Right forelimb (tissue), 1 donor: ENCODE measurements at places on chromosomes 4 and X.

GRCh38 chr4:16271411-16271810, 45.1 kb upstream of the TAPT1 start:
- DNase-seq, result no peak

- no peak for DNase-seq
Observed at GRCh38 chr4:94489098-94489497, 37.4 kb downstream of the PDLIM5 start.

GRCh38 chr4:4853371-4853823, 6.1 kb upstream of the MSX1 start:
- no peak for DNase-seq

GRCh38 chrX:10747975-10748374, 127.6 kb upstream of the MID1 start:
- DNase-seq, result no peak

DNA sequence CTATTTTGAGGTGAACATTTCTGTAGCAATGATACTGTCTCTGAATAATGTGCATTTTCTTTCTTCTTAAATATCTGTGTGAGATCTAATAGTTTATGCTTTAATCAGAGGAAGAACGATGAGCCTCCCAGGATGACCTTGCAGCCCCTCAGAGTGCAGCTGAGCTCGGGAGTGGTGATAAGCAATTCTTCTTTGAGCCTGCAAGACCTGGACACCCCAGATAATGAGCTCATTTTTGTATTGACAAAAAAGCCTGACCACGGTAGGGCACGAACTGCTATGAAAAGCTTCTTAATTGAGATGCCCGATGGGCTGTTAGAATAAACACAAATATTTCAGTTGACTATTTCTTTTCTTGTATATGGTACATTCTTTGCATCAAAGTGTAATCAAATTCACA, 105.0 kb upstream of the ANXA3 start:
- DNase-seq, result no peak

- DNase-seq, result no peak
Observed at GRCh38 chr4:19999775-20000414, 251.8 kb upstream of the SLIT2 start.

- DNase-seq, result no peak
Observed at GRCh38 chr4:57490520-57491255, 380.5 kb upstream of the IGFBP7 start.

GRCh38 chr4:172787111-172787510, 381.5 kb upstream of the GALNT7 start:
- DNase-seq, result no peak

GRCh38 chr4:2672700-2673099, 83.4 kb downstream of the TNIP2 start:
- DNase-seq, result no peak

DNA sequence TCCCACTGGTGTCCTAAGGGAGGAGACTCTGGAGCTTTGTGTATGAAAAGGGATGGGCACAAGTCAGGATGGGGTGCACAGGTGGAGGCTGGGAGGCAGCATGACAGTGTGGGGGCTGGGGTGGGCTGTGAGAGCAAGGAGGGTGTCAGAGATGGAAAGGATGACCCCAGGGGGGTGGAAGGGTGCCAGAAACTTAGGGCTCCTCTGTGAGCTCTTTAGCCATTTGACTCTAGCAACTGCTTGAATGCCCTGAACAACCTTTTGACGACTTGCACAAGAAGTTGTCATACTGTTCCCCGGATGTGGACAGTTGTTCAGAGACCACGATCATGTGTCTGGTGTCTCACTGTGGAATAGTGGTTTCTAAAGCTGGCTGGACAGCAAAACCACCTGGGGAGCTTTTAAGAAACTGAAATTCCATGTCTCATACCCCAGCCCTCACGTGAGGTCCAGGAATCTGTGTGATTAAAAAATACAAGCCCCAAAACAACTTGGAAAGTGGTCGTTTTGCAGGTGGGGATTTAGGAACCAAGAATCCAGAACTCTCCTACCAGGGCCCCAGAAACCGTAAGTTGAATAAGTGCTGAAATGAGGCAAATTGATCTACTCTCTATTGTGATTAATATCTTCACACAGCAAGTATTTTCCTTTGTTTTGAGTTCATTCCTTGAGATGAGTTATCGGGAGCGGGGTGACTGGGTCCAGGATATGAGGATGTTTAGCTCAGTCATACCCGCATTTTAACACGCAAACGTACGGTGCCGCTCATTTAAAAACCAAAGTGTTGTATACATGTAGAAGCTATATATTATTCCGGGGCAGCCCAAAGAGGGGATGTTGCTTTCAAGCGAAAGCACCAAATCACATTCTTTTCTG, 3.4 kb downstream of the RHOH start:
- no peak for DNase-seq

DNA sequence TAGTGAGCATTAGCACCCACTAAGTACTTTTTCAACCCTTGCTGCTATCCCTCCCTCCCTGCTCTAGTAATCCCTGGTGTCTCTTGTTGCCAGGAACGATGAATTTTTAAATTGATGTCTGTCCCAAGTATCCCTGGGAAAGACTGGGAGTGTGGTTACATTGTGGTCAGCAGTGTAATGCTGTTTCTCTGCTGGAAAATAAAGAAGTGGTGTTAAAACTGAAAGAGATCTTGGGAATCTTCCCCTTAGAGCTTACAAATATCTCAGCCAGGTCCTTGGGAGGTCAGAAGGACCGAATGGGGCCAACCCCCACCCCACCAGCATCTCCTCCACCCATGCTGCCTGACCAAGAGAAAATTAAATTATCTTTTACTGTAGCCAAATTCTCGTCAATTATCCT, 174.5 kb upstream of the MXRA5 start:
- no peak for DNase-seq

DNA sequence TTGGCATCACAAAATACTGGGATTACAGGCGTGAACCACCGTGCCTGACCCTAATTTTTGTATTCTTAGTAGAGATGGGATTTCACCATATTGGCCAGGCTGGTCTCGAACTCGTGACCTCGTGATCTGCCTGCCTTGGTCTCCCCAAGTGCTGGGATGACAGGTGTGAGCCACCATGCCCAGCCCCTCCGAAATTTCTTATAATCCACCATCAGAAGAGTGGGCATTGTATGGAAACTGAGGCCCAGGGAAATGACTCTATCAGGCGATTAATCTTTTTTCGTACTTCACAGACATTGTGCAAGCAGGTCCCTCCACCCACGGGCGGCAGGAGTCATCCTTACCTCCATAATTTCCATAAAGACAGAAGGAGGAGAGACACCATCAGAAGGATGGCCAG, 16.0 kb downstream of the CRLF2 start:
- DNase-seq, result no peak

GRCh38 chr4:132384709-132385108, 764.4 kb upstream of the PCDH10 start:
- DNase-seq, result no peak

- no peak for DNase-seq
Observed at GRCh38 chr4:163191999-163192398, 25.3 kb upstream of the NAF1 start.

DNA sequence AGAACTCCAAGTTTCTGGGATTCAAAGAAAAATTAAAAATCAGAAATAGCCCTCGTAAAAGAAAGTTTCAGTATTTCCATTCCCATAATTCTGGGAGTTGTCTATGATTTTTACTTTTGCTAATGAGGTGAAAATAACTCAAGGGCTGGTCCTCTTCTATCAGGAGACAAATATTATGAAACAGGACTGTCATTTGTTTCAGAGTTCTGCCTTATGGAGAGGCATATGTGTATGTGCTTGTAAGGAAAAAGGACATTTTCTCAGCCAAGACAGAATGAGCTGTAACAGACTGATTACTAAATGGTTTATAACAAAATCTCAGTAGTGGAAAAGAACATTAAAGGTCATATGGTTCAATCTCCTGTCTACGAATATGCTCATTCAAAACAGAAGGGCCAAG, 59.0 kb upstream of the TAB3 start:
- no peak for DNase-seq

DNA sequence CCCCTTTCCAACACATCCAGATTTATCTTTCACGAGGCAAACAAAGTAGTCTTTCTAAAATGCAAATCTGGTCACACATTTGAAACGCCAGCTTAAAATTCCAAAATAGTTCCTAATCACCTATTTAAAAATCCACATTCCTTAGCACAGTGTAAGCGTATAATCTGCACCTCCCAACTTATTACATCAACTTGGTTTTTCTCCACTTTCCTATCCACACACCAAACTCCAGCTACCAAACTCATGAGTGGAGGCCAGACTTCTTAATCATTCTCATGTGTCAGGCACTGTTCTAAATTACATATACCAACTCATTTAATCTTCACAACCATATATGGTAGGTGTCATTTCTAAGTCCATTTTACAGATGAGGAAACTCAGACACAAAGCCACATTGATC, 33.8 kb downstream of the ENOX2 start:
- no peak for DNase-seq

- no peak for DNase-seq
Observed at GRCh38 chrX:47390780-47391179, 20.4 kb downstream of the ZNF157 start.

DNA sequence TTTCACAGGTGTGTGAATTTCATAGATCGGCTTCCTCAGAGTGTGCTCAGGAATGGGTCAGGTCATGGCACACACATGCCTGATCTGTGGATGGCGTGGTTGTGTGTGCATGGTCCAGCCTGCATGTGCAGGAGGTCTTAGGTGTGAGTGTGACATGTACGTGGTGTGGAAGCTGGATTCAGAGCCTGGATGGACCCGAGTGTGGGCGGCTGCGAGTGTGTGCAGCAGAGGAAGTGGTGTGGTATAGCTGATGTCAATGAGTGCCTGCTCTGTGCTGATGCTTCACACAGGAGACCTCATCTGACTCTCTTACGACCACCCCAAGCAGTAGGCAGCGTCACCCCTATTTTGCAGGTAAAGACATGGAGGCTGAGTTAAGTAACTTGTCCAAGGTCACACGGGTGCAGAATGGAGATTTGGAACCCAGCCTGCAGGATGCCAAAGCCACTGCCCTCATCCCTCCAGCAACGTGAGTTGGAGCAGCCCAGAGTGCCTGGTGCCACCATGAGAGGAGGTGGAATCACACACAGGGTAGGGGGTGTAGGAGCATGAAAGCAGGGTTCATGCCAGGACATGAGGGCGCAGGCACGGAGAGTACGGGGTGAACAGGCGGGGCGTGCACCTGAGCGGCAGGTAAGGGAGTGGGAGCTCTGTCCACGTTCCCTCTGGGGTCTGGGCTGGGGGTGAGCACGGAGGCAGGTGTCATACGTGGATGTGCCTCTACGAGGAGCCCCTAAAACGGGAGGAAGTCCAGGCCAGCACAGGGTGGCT, 24.2 kb upstream of the C4orf50 start:
- DNase-seq, result no peak

DNA sequence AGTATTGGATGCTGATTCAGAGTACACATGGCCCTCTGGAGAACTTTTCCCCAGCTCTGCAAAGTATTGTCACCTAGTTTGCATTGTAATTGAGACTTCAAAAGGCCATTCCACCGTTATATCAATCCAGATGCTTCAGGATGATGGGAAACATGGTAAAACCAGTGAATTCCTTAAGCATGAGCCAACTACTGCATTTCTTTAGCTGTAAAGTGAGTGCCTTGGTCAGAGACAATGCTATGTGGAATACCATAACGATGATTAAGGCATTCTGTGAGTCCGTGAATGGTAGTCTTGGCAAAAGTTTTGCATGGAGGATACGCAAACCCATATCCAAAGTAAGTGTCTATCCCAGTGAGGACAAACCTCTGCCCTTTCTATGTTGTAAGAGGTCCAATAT, 355.2 kb downstream of the DCAF12L2 start:
- DNase-seq, result no peak

DNA sequence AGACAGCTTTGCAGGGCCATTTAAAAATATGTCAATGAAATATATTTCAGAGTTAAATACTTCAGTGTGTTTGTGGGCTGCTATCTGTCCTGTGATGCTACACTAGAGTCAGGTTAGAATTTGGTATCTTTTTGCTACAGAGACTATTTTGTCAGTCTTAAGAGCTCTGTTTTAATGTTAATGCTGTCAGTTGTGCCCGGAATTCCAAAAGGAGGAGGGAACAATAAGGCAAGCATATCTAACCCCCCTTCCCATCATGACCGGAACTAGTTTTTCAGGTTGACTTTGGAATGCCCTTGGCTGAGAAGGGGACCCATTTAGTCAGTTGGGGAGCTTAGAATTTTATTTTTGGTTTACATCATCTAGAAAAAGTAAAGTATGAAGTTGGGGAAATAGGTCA, 34.9 kb upstream of the SLC25A4 start:
- DNase-seq, result no peak

DNA sequence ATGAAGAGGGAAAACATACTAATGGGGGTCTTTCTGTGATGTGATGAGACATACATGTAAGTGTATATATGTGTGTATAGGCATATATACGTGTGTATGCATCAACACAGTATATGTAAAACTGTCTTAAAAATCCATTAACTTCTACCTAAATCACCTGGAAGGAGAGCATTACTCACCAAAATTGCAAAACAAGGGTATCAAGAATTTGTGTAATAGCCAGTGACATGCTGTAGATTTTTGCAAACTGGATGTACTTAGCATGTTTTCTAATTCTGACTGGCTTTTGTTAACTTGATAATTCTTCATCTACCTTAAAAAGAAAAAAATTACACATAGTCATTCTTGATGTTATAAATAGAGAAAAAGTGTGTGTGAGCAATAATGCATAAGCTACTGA, 104.7 kb downstream of the PRRG1 start:
- no peak for DNase-seq

DNA sequence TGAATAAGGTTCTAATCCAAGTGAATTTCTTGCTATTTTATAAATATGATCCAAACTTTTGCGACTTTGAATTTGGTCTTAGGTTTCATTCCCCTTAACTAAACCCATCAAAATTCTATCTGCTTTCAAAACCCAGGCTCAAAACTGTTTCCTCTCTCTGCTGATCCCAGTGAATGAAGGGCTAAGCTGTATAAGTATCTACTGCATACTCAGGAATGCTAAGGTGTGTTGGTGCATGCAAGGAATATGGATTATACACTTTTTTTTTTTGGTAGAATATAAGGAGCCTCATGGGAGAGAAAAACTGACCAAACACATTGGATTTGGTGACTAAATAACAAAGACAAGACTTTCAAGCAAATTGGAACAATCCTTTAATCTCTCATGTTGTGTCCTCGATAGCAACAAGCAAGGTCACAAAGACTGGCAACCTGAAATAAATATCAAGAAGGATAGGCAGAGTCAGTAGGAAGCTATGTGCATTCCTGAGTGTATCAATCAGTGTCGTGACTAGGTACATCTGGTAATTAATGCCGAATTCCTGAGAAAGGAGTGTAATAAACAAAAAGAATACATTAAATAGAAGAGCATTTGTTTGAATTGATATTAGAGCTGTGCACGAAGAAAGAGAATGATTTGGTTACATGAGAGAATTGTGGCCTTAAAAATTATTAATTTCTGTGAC, 74.3 kb upstream of the KCTD8 start:
- no peak for DNase-seq

- DNase-seq, result no peak
Observed at GRCh38 chrX:85221361-85221760, 22.2 kb downstream of the SATL1 start.

- peak; percentile 46 for DNase-seq
Observed at GRCh38 chrX:30888526-30889146, 418 bp downstream of the TAB3 start.

GRCh38 chr4:146957237-146957636, 11.6 kb upstream of the TTC29 start:
- DNase-seq, result no peak

- no peak for DNase-seq
Observed at GRCh38 chrX:21973321-21974010, 33.0 kb downstream of the SMS start.
